CD4-positive, alpha-beta T cell treated with Interleukin-12 subunit alpha and Interleukin-12 subunit beta, for 1 hour (primary cell): ENCODE measurements at places on chromosomes 3 and 15.

GRCh38 chr3:16937326-16937845 lies 52.6 kb downstream of the PLCL2 start:
- no peak for DNase-seq

DNA sequence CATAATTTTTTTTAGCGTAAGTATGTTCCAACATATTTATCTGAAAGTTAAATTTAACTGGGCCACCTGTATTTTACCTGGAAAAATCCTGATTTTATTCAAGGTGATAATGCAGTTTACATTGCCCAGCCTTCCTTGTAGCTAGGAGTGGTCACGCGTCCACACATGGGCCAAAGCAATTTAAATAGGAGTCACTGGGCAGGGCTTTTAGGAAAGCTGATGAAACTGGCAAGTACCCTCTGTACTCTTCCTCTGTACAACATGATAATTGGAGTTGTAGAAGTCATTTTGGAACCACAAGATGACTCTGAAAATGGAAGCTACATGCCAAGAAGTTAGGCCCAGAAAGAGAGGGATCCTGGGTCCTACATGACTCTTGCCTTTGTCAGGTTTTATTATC lies 9.5 kb downstream of the BTD start:
- DNase-seq, result no peak

DNA sequence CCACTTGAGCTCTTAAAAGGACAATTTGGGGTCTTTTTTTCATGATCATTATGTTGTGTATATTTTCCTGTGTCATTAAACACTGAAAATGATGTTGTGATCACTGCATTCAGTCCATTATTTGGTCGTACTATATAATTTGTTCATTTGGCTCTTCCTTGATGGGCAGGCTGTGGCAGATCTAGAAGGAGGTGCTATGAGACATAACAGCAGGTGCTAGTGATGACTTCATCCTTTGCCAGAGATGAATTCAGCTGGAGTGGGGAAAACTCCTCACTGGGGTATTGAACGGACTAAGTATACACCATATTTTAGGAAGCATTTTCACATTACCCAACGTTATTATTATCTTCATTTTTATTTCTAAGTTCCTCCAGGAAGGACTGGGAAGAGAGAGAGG lies 12.0 kb downstream of the CMTM7 start:
- no peak for DNase-seq

DNA sequence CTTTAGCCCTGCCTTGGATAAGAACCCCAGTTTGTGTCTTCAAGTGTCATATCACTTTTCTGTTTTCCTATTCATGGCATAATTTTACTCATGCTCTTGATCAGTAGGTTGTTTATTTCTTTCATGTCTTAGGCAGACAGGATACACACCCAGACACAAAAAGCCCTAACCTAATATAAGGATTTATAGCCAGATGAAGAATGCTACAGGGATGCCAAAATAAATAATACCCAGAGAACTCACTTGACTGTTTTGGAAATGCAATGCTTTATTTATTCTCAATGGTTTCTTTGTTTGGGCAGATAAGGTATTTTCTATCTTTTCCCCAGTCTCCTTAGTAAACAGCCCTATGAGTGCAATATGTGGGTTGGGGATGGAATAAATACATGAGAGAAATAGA lies 424.0 kb upstream of the PDZRN3 start:
- DNase-seq, result no peak

DNA sequence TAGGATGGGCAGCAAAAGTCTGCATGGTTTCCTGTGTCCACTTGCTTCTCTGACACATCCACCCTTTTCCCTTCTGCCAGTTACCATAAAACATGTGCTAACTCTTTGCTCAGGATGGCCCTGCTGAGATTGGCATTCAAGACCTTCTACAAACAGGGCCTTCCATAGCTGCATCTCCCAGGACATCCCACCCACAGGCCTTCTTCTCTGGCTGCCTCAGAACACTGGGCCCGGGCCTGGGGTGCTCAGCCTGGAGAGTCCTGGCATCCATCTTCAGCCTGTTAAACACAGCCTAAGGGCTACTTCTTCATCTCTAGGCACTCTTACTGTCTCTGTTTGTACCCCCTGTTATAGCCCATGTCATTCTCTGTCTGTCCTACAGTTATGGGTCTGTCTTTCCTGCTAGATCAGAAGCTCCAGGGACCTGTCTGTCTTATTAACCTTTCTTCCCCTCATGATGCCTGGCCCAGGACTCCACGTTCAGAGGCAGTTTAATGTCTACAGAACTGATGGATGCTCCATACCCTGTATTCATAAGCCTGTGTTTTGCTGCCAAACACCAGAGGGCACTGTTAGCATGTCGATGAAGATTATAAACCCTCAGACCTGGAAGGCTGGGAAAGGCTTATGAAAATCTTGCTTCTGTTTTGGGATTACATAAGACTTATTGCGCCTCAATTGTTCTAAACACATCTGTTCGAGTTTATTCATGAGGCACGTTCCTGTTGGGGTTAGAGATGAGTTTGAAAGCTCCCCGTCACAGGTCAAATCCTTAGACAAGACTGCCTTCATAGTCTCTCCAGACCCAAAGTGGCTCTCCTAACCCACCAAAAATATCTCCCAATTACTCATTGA lies 16.5 kb downstream of the SEMA3G start:
- peak; percentile 57 for DNase-seq

GRCh38 chr15:40982855-40983254 lies 29.6 kb downstream of the CHAC1 start:
- DNase-seq, result no peak

- no peak for DNase-seq
Measured at GRCh38 chr15:64009241-64009640, 37.0 kb downstream of the DAPK2 start.

- no peak for DNase-seq
Measured at GRCh38 chr15:73711526-73711925, 27.3 kb downstream of the CD276 start.

DNA sequence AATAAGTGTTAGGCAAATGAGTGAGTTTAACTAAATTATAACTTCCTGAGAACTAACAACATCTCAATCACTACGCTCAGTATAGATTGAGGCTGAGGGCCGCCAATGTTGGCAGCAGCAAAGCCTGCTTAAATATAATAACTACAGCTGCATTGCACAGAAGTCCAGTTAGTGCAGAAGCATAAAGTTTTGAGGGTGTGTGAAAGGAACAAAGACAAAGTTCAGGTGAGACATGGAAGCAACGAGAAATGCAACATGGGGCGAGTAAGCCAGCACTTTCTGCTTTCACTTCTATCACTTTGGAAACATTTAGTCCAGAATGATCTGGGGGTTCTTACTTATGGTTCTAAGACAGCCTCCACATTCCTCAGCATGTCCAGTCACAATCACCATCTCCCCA lies 1052.3 kb upstream of the CFAP20DC start:
- no peak for DNase-seq

DNA sequence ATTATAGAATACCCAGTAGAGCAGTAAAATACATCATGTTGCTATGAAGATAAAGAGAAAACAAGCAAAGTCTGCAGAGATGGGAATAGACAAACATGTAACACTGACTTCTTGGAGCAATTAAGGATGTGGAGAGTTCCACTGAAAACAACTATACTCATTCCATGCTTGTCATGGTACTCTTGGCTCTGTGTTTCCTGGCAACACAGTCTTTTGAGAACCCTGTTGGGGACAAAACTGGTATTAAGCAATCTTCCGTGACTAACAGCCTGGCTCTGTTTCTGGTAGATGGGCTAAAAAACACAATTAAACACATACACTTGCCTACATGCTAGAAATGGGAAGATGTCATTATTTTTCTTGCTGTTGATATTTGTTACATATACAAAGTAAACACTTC lies 1212.3 kb upstream of the GBE1 start:
- DNase-seq, result no peak

GRCh38 chr15:82792068-82792467 lies 13.8 kb downstream of the FSD2 start:
- DNase-seq, result no peak

DNA sequence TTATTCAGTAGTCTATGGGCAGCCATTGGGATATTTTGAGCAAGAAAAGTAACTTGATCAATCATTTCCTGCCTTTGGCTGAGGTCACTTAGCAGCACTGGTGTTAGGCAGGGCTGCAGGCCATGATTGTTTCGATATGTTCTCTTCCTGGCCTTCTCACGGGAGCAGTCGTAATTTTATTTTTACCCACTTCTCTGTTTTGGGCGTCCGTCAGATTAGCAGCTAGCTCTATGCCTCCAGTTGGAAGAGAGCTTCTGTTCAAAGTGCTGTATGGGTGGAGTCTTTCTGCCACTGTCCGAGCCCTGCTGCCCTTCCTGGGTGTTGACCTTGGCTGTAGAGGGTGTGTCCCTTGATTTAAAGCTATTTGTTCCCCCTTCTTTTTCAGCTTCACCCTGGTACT lies 123.4 kb upstream of the ROPN1 start:
- no peak for DNase-seq

DNA sequence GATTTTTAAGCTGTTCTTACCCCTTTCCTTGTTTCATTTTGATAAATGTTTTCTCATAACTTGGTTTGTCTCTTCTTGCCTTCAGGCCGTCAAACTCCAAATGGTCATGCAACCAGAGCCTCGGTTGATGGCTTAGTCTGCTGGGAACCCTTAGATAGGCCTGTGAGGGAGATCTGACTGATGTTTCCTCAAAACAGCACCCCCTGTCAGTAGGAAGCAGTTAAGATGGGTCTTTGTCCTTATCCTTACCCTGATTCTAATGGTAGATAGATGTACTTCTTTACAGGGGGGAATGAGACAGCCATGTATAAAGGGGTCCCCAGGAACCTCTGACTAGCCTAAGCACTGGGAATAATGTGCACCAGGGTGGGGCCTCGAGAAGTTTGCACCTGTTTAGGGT lies 16.3 kb upstream of the OR5H1 start:
- DNase-seq, result no peak

GRCh38 chr15:57309856-57310760 lies 66.2 kb upstream of the CGNL1 start:
- no peak for DNase-seq

DNA sequence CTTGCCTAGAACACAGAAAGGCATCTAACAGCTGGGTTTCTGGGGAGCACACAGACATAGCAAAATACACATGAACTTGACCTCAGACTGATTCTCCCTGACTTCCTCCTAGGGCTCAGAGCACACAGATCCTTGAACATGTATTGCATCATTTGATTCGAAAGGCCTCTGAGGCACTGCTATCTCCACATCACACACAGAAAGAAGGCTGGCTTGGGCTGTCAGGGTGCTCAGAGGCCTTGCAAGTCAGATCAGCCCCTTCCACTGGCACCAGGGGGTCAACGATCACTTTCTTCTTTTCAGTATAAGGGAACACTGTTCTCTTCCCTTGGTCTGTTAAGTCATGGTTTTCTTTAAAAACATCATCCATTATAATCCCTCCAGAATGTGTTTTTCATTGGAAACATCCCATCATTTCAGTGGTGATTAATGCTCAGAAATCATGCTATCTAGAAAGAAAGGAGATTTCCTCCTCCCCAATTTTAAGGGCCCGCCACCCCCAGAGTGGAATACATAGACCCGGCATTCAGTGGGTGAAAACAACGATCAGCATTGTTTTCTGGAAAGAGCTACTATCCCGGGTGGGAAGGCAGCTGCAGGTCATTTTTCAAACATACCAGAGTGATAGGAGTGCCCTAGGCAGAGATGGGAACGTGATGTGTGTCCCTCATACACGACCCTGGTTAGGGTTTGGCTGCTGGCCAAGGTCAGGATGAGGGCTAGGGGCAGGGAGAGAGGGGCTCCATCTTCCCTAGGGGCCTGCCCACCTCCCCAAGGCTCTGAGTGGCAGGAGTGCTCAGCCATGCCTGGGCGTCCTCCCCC lies 253.3 kb upstream of the LYSMD4 start:
- DNase-seq, result no peak

- peak; percentile 11 for DNase-seq
Measured at GRCh38 chr3:15520185-15520584, 1.3 kb downstream of the COLQ start.

DNA sequence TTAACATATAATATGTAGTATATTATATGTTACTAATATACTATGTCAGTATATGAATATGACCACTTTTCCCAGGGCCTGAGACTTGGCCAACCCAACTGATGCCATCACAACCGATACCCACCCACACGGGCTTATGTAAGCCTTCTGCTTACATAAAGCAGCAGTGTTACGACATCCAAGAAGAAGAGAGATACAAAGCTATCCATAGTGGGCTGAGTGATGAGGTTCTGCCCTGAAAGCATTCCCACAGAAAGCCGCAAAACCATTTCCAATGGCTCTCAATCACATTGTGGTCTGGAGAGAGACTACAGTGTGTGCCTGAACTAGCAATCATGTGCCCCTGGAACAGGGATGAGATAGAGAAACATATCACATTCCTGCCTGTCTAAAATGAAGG lies 177.9 kb downstream of the PLOD2 start:
- DNase-seq, result no peak

DNA sequence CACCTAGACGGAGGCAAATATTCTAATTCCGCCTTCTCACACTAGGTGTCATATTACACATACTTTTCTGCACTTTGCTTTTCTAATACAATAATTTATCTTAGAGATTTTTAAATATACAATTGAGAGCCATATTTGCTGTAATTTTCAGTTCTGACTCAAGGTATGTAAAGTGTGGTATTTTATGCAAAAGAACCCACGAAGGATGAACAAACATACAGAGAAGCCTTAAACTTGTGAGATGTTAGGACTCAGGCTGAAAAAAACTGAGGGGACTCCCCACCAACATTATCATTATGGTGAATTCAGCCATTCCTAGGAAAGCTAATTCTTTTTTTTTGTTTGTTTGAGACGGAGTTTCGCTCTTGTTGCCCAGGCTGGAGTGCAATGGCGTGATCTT lies 9.6 kb downstream of the ZBTB11 start:
- DNase-seq, result no peak

DNA sequence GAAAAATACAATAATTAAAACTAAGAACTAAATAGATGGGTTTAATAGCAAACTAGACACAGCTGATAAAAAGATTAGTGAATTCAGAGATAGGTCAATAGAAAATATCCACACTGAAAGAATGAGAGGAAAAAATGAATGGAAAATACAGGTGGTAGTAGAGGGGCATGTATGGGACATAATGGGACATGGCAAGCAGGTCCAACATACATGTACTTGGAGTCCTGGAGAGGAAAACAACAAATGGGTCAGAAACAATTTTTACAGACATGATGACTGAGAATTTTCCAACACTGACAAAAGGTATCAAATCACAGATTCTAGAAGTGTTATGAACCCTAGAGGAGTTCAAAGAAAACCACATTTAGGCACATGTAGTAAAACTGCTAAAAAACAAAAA lies 68.4 kb downstream of the MTHFS start:
- DNase-seq, result no peak
